ENCODE measurements at places on chromosomes 2 and 18.

GRCh38 chr2:230932556-230933511, 7.8 kb upstream of the GPR55 start:
- DNase-seq = no peak

DNA sequence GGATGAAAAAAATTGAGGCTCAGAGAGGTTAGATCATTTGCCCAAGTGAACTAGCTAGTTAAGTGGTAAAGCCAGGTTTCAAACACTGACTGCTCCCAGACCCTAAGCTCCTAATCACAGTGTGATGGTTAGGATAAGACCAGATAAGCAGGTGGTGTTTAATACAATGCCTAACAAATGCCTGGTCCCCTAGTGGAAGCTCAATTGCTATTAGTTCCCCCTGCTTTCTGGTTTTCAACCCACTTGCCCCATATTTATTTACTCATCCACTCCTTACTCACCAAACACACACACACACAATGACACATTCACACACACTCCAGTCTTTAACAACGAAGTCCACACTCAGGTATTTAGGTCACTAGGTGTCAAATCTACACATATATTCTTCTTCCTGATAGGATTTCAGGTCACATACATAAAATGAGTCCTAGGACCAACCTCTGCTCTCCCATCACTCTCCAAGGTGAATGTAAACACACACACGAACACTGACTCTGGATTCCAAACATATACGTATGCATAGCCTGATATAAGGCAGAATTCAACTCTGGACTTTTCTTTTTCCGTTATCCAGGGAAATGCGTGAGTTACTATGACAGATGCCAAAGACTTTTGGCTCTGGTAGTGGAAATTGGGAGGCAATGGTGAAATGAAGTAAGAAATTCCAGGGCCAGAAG, 73.6 kb upstream of the TSPYL6 start:
- no peak for DNase-seq

DNA sequence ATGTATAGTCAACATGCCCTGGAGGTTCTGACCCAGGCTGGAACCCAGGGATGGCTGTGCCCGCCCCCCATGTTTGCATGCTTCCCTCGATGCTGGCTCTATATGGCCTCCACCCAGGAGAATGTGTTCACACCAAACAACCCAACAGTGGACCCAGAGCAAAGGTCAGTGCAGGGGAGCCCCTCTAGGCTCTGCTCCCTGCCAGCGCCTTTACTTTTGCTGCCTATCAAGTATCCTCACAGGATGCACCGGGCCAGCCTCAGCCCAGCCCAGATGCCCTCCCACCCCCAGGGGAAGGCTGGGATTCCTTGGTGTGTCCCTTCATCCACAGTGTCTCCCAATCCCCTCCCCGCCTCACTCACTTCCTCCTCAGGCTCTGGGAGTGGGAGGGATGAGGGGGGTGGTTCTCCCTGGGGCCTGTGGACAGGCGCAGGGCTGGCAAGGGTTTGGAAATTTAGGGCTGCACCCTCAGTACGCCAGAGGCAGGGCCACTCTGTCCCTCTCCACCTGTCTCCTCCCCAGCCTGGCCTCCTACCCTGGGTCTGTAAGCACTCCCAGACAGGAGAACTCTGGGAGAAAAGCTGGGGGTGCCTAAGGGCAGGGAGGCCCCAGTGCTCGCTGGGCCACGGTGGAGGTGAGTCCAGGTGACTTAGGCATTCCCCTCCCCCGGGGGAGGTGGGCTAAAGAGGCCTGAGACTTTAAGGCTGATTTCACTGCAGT, 2.3 kb downstream of the ATP6V1B1 start:
- peak; percentile 51 for DNase-seq

DNA sequence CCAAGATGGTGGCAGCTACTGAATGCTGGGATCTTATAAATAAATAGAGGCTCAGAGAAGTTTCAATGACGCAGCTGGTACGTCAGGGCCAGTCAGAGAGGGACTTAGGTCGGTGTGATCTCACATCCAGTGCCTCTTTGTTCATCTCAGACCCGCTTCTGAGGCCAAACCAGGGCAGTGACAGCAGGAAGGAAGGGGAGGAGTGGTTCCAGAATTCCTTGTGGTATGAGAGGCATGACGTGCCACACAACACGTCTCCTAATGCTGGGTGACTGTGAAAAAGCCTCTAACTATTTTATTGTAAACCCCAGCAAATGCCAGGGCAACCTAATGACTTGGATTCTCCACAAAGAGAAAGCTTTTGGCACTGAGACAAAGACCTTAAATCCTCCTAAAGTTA, 423.3 kb downstream of the LPIN1 start:
- no peak for DNase-seq
